ENCODE measurements at places on chromosomes 6 and 20. TPM values are rescaled to one million over a fixed set of nuclear protein-coding genes. Genes with fewer than 3 reads are reported as not detected.

CLVS2 gene
- total RNA-seq: not detected

- no peak for DNase-seq
Observed at GRCh38 chr6:135088281-135088680, 33.7 kb upstream of the HBS1L start.

DNA sequence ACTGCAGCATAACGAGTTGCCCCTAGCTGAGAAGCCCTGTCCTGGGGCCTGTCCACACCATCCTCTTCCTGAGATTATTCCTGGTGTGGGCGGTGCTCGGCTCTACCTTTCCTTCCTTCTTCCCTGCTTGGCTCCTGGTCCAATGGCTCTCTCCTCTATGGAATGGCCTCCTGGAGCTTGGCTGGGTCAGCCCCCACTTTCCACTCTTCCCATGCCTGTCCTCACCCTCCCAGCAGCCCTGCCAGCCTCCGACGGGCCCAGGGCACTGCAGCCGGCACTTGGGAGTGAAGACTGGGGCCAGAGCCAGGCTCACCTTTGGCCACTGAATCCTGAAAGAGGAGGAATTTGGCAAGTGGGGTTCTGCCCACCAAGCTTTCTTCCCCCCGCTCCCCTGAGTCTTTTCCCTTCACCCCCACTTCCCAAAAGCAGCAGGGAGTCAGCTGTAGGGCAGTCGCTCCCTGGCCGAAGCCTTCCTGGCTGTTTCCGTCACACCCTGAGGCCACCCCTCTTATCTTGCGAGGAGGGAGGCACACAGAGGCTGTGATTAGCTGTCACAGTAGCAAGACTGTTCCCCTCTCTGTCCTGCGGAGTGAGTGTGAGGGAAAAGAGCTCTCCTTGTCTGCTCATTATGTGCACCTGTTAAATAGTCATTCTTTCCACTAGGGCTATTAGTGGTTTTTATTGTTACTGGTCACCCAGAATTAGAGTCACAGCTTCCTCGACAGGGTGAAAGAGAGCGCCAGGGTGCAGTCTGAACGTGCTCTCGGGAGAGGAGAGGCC, 6.3 kb upstream of the CDSN start:
- DNase-seq: peak; percentile 77

- DNase-seq: peak; percentile 84
Observed at GRCh38 chr20:19735446-19735845, 22.6 kb upstream of the RIN2 start.

DNA sequence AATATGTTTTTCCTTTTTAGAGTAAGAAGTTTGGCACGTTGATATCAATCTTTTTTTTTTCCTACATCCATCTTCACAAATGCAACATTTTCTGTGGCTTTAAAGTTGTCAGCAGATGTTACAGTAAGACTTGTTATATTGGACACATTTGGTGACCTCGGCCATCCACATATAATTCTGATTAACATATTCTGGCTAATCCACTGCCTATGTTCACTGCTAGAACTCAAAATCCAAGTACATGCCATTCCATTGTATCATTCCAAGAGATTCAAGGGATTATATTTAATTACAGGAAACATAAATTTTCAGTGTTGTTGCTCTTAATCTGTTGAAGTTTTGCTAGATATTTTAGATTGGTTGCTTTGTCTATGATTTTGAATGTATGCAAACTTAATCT, 367.6 kb downstream of the TENT5A start:
- DNase-seq: no peak

DNA sequence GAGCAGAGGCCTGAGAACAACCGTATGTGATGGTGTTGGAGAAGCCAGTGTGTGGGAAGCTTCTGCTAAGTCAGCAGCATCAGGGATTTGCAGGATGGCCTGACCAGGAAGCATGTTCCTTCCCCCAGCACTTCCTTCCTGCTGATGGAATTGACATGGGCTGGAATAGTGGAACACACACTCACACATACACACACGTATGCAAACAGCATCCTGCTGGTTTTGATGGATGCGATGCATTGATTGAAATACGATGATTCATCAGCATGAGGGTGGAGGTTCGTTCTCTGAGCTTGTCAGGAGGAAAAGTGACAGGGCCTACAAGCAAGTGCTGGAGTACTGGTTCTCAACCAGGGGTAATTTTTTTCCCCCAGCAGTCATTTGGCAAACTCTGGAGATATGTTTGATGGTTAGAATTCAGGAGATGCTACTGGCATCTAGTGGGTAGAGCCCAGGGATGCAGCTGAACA, 229.1 kb downstream of the NFATC2 start:
- DNase-seq: no peak

DNA sequence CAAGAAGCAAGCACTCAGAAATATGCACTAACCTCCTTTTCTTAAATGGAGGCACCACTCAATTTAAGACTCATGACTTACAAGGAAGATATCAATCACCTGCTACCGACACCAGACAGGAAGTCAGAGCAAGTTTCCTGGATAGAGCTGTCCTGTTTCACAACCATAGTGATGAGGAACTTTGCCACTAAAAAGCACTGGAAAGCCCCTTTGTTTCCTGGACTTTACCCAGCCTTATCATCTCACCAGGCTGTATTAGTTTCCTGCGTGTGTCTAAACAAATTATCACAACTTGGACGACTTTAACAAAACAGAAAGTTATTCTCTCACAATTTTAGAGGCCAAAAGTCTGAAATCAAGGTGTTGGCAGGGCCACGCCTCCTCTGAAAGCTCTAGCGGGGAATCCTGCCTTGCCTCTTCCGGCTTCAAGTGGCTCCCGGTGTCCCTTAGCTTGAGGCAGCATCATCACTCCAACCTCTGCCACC, 253.8 kb upstream of the STXBP5 start:
- DNase-seq: no peak

DNA sequence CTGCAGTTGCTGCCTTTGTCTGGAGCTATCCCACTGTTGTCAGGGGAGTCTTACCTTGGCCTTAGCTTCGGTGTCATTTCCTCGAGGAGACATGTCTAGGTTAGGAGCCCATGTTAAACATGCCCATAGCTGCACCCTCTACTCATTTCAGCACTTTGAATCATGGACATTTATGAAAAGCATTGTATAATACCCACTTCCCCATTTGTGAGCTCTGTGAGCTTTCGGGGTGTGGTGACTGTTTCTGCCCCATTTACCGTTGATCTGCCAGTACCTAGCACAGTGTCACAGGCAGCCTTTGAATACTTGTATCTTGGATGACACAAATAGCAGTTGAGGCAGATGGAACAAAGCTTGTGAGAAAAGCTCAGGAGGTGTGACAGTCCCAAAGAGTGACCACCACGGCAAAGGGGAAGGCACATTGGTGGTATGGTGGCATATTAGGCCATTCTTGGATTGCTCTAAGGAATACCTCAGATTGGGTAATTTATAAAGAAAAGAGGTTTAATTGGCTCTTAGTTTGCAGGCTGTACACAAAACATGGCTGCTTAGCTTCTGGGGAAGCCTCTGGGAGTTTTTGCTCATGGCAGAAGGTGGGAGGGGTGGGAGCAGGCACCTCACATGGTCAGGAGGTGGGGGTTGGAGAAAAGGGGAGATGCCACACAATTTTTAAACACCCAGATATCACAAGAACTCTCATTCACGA, 42.0 kb downstream of the JARID2 start:
- DNase-seq: no peak

- no peak for DNase-seq
Observed at GRCh38 chr6:73076211-73076954, 148.9 kb downstream of the KHDC1L start.

DNA sequence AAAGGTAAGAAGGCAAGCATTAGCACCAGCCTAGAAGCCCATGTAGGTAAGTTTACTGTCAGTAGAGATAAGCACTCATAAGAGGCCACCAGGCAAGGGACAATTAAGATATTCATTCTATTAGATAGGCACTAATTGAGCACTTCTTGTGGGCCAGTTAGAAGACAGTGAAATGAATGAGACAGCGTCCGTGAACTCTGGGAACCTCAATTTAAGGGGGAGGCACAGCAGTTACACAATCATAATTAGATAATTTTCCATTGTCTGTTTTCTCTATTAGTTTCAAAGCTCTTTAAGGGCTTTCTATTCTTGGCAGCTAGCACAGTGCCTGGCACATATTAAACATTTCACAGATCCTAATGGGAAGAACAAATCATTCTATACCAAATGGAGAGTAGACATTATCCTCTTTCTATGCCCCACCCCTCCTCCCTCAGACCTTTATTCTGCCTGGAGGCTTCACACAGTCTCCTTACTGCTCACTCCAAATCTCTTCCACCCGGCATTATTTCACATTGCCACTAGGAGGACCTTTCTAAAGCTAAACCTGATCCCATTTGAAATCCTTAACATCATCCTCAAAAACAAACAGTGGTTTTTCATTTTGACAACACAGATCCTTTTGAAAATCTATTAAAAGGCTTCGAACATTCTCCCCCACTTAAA, 529.6 kb downstream of the ADGRB3 start:
- DNase-seq: no peak

DNA sequence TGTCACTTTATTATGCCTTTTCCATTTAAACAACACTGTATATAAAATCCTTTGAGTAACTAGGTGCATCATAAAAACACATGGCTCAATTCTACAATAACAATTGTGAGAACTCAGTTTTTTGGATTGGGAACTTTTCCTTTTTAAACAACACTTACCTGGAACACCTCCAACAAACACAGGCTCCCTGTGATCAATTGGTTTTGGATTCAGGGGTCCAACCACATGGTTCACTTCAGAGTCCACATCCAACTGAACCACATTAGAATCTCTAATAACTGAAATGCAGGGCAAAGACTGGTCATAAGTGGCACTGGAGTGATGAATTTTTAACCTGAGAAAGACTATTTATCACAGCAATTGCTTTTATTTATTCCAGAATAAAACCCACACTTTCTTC, 26.5 kb downstream of the FAM229B start:
- no peak for DNase-seq

SH3BGRL2 gene
- 8.2 TPM for total RNA-seq

WFDC10B gene
- not detected for total RNA-seq

- DNase-seq: peak; percentile 36
Observed at GRCh38 chr6:24524805-24525204, 30.0 kb downstream of the ALDH5A1 start.

UCKL1 gene
- total RNA-seq: 19.9 TPM

RUNX2 gene
- total RNA-seq: 8.2 TPM

FNDC11 gene
- total RNA-seq: 0.75 TPM

CRISP3 gene
- total RNA-seq: not detected

DNA sequence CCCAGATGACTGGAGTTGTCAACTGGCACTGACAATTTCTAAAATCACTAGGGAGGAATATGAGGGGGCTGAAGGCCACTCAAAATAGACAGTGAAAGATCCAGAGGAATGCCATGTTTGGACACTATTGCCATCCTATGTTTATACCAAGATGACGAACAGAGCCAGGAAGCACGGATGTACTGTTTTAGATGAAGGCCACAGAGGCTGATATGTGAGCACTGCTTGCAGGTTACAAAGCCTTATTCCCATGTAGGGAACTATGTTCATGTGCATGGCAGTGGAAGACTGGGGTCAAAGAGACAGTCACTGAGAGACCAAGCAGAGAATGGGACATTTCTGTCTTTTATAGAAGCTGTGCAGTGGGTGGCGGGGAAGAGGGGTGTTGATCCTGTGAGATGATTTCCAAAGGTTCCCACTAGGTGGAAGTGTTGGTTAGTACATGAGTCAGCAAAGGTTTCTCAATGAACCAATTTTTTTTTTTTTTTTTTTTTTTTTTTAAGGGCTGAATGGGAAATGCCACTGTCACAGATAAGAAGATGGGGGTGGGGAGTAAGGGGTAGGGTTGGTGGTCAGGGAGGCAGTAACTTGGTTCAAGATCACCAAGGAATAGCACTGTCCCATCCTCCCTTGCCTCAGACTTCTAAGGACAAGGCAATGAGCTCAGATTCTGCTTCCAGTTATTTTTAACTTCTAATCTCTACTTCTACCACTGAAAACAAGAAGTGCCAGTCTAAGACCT, 46.7 kb upstream of the MOCS1 start:
- peak; percentile 54 for DNase-seq

- DNase-seq: no peak
Observed at GRCh38 chr6:63236398-63236817, 25.1 kb downstream of the FKBP1C start.

GRCh38 chr20:50027611-50028105, 44.9 kb downstream of the SNAI1 start:
- DNase-seq: peak; percentile 93

DNA sequence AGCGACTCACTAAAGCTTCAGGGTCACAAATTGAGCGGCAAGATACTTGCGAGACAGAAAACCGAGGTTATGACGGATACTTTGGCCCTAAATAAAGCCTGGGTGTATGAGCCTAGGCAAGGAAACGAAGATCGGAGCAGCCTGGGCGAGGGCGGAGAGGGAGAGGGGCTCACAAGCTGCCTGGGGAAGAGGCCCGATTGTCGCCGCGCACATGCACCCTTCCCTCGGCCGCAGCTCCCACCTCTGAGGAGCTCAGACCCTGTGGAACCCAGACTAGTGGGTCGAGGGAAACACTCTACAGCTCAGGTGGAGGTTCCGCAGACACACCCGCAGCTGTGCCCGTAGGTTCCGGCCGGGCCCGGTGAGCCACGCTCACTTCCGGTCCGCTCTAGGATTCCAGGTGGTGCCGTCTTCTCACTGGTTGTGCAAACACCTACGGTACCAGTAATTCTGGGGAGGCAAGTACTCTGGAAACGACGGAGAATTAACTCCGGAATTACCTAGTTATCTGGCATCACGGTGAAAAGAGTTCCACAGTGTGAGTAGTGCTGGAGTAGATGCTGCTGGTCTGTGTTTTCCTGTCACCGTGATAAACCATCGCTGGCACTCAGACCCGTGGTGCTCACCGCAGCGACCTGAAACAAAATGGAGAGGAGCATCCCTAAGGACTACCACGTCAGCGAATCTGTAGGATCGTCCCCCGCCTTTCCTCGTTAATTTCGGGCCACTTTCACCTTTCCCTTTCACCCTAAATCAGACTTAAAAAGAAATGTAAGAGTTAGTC, 61.5 kb downstream of the GPX5 start:
- DNase-seq: peak; percentile 20

GRCh38 chr6:156068881-156069280, 613.2 kb upstream of the NOX3 start:
- peak; percentile 1 for DNase-seq

DNA sequence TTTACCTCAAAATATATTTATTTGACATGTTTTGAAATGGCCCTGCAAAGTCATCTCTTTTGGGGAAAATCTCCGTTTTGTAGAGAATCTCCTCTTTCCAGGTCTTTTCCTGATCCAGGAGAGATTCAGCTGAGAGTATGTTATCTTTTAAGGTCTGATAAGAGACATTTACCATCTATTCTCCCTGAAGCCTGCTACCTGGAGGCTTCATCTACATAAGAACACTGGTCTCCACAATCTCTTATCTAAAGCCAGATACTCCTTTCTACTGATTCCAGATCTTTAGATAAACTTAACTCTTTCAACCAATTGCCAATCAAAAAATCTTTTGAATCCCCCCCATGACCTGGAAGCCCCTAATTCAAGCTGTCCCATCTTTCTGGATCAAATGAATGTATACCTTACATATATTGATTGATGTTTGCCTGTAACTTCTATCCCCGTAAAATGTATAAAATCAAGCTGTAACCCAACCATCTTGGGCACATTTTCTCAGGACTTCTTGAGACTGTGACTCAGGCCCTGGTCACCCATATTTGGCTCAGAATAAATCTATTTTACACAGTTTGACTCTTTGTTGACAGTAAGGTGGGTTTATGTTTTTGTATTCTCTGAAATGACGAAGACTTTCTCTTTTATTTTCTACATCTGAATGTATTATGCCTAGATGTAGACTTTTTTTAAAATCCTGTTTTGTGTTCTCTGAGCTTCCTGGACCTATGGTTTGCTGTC, 95.5 kb downstream of the ECT2L start:
- DNase-seq: no peak

- peak; percentile 78 for DNase-seq
Observed at GRCh38 chr6:163457637-163458561, 43.4 kb downstream of the QKI start.
